ENCODE measurements at places on chromosomes 7 and 10.
A peak's percentile ranks its signal among the peaks of the same experiment; 100 is the strongest.

DNA sequence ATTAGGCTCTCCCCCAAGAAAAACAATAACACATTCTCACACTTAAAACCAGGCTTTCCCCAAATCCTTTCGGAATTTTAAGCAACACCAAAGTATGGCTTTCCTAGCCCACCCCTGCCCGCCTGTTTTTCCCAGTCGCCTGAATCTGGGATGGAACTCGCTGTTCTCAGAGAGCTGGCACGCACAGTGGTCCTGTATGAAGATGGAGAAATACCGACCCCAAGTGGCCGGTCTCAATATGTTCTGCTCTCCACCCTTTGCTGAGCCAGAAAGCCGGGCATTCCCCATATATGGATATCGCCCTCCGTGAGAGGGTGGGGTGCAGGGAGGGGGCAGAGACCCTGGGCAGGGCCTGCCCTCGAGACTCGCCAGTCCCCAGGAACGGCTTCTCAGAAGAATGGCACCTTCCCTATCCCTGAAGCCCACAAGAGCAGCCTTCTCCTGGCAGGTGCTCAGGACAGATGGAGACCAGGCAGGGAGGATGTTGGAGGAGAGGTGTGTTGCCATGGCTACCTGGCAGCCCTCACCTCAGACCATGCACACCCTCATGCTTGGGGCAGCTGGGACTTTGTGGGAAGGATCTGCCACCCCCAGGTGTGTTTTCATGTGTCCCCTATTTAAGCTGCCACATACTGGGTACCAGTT lies 3.4 kb downstream of the TACR2 start:
- peak; percentile 61 for DNase-seq

DNA sequence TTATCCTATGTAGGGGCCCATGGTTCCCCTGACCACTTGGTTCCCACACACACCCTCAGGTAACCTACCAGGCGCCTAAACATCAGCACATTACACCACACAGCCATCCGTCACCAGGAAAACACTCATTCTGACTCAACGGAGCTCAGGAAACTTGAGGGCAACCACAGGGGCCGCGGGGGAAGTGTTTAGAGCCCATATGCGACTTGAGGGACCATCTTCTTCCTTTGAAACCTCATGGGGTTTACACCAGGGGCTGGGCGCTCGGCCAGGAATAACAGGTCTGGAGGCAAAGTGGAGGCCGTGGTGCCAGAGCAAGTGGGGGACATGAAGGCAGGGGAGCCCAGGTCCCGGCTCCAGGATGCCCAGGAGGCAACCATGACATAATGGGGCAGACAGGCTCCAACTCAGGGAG lies 1.5 kb downstream of the STX1A start:
- no peak for DNase-seq

GRCh38 chr7:154744256-154744860 lies 258.6 kb downstream of the PAXIP1 start:
- DNase-seq = peak; percentile 69

- DNase-seq = peak; percentile 67
These were observed 453.1 kb downstream of the SORCS1 start for GRCh38 chr10:106711313-106711906.

DNA sequence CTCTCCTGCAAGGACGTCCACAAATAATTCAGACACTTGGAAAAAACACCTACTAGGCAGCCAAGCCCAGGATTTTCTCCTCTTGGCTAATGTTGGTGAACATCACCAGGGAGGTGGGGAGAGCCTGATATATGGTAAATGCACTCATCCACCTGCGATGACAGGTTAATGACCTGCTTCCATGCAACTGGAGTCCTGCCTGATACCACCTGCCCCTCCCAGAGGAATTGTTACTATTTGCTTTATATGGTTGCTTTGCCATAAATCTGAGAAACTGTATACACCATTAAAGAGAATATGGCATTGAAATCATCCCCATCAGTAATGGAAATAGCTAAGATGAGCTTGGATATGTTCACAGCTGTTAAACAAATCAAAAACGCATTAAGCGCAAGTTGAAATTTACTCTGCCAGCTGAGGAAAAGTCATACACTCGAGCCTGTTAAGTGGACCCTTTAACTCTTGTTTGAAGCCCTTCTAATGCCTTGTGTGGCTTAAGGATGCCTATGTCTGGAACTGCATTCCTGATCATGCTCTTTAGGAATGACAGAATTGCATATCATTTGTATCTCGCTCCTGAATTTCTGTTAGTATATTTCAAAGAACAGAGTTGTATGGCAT lies 208.3 kb downstream of the PRPF18 start:
- DNase-seq = no peak

DNA sequence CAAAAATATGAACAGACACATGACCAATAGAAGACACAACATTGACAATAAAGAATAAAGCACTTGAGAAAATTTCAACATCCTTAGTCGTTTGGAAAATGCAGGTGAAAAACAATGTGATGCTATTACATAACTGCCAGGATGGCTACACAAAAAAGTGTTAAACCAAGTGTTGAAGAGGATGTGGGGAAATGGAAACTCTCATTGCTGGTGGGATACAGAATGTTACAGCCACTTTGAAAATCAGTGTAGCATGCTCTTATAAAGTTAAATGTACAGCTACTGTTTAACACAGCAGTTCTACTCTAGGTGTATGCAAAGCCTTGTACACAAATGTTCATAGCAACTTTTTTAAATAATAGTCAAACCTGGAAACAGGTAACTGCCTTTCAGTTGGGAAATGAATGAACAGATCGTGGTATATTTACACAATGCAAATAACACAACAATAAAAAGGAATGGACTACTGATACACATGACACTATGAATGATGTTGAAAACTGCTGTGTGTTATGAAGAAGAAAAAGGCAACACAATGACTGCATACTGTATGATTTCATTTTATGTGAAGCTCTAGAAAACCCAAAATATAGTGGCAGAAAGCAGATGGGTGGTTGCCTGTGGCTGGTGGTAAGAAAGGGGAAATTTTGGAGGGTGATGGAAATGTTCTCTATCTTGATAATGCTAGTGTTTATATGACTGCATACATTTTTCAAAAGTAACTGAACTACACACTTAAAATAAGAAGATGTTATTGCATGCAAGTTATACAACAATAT lies 102.2 kb upstream of the VIPR2 start:
- no peak for DNase-seq

DNA sequence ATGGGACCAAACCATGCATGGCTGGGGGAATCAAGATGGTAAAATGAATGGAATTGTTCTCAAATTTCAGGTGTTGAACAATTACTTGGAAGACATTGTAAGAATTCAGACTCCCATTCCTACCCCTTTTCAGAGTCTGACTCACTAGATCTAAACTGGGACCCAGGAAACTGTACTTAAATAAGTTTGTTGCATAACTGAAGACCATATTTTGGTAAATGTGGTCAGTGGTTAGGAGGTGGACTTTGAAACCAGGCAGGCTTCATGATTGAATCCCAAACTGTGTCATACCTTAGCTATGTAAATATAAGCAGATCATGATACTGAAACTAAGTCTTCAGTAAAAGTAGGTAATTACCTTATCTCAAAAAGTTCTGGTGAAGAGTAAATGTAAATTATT lies 41.7 kb downstream of the ZWINT start:
- DNase-seq = peak; percentile 5

GRCh38 chr7:42550706-42551470 lies 313.9 kb upstream of the GLI3 start:
- DNase-seq = no peak

DNA sequence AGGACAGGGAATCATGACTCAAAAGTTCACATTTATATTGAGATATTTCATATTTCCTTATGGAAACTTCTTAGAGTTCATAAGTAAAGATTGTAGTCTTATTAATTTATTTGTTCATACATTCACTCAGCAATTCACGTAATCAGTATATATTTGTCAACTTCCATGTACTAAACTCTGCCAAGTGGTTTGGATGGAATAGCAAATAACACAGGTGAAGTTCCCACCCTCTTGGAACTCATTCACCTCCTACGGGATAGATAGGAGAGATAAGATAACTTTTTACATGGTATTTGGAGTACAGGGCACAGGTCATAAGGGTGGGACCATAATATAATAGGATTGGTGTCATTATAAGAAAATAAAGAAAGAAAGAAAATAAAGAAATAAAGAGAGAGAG lies 234.0 kb downstream of the CDC14C start:
- no peak for DNase-seq

GRCh38 chr10:51501396-51501795 lies 198.0 kb downstream of the CSTF2T start:
- DNase-seq = no peak

DNA sequence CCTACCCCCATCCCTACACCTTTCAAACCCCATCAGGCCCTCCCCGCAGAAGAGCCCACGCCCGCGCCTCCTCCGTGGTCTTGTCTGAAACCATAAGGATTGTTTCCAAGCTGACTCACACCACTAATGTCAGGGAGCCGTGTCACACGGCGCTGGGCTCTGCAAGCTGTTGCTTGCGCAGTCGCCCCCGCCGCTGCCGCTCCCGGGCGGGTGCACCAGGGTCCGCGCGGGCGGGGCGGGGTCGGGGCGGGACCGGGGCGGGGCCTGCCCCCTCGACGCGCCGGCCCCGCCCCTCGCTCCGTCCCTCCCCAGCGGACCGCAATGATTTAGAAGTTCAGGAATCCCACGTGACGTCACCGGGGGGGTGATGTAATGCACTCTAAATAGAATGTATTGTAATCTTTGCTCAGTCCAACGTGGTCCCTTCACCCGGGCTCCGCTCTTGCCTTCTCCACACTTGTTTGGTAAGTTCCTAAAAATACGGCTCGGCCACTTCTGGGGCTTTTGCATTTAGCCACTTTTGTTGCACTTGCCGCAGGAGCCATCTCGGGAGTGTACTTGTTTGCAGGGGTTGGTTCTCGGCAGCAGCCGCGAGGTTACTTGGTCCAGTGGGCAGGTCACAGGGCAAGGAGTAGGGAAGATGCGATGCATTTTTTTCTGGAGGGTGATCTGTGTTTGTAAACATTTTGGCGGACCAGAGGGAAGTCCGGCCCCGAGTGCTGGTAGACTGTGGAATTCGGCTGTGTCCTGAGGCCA lies 3.2 kb upstream of the CREB5 start:
- DNase-seq = peak; percentile 90
